Aorta (tissue), 5 donors: ENCODE measurements at places on chromosomes 2 and 18.

- no peak for DNase-seq
These were observed 16.5 kb upstream of the COL3A1 start for GRCh38 chr2:188957646-188958045.

- no peak for DNase-seq
These were observed 167.1 kb upstream of the SIX2 start for GRCh38 chr2:45176390-45176789.

- no peak for DNase-seq
These were observed 187.1 kb downstream of the MYCN start for GRCh38 chr2:16127276-16127940.

DNA sequence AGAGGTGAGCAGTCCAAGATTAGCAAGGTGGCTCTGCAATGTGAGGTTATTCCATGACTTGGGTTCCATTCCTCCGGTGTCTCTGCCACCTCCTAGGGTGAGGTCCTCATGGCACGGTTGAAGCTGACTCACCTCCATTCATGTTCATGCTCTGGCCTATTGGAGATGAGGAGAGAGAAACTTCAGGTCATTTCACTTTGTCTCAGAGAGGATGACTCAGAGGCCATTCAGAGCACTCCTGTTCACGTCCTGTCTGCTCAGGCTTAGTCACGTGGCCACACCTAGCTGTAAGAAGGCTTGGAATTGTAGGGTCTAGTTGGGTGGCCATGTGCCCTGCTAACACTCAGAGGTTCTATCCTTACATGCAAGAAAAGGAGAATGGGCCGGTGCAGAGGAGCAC, 67.5 kb upstream of the MBOAT2 start:
- no peak for DNase-seq

DNA sequence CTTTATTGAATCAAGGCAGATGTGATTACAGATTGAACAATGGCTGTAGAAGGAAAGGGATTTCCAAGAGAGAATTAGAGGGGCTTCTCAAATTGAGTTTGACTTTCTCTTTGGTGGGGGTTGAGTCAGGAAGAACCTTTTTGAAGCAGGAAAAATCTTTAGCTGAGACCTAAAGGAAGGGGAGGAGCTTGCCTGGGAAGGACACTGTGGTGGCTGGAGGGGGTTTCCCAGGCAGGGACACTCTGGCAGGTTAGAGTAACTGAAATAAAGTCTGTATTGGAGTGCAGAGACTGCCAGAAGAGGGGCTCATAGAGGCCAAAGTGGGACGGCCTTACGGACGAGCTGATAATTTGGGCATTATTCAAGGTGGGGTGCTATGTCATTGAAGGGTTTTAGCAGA, 69.3 kb downstream of the NEDD4L start:
- DNase-seq: no peak

GRCh38 chr2:181374781-181375675, 82.2 kb upstream of the ITGA4 start:
- DNase-seq: no peak

GRCh38 chr2:12502759-12503158, 214.0 kb upstream of the TRIB2 start:
- DNase-seq: no peak

- no peak for DNase-seq
These were observed 86.6 kb downstream of the ORC4 start for GRCh38 chr2:147933931-147934330.
